ENCODE measurements at places on chromosomes 2 and 18. TPM values are rescaled to one million over a fixed set of nuclear protein-coding genes. Genes with fewer than 3 reads are reported as not detected.
A peak's percentile ranks its signal among the peaks of the same experiment; 100 is the strongest.

Gene UGT1A3
- 1.3 TPM for total RNA-seq

- peak; percentile 71 for DNase-seq
These were observed 42.4 kb downstream of the TMEM18 start for GRCh38 chr2:634636-635388.

- peak; percentile 72 for DNase-seq
These were observed 42.3 kb downstream of the GULP1 start for GRCh38 chr2:188333751-188334524.

DNA sequence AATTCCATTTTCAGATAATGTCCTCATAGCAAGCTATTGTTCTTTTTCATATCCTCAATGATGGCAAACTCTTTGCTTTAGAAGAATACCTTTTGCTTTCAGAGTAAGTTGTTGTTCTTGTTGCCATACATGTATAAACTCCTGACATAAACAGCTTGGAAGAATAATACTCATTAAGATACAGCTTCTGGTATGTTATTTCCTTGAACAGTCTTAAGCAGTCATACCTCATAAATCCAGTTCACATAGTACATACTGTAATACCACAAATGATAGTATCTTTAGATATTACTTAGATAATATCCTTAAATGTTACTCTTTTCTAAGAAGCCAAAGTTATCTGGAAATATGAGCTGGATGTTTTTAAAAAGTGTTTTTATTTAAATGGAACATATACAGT is 23.2 kb downstream of the METTL8 start:
- DNase-seq = no peak

GRCh38 chr18:55336438-55337100 is 251.4 kb downstream of the TCF4 start:
- no peak for DNase-seq

DNA sequence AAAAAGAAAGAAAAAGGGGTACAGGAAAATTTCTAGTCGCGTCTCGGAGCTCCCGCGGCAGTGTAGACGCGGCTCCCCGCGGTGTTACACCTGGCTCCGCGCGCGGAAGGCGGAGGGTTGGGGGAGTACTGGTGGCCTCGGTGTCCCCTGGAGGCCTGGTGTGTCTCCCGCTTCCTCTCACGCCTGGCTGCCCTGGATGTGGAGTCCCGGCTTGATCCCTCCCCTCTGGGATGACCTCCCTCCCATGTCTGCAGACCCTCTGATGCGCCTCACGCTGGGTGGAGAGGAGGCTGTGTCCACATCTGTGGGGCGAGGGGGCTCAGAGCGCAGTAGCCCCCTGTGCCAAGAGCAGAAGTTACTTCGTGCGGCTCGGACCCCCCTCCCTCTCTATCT is 1.2 kb downstream of the KIF5C start:
- no peak for DNase-seq

Data from stomach (tissue), 19 donors.